Activated CD4-positive, alpha-beta T cell treated with anti-CD3 and anti-CD28 coated beads, Interleukin-10, Interleukin-2, amounts not matched to agents 100 ng/mL and 50 ng/mL, durations not matched to agents 16 hours and 8 hours (primary cell): ENCODE measurements at places on chromosomes 4 and X.

DNA sequence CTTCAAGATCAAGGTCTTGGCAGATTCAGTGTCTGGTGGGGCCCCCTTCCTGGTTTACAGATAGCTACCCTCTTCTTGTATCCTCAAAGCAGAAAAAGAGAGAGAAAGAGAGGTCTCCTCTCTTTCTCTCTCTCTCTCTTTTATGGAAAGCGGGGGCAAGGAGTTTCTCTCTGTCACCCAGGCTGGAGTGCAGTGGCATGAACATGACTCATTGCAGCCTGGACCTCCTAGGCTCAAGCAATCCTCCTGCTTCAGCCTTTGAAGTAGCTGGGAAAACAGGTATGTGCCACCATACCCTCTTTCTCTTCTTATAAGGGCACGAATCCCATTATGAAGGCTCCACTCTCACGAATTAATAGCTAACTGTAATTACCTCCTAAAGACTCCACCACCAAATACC lies 20.2 kb downstream of the RAB9B start:
- no peak for DNase-seq

GRCh38 chr4:82898322-82899243 lies 2.0 kb upstream of the THAP9 start:
- no peak for DNase-seq

DNA sequence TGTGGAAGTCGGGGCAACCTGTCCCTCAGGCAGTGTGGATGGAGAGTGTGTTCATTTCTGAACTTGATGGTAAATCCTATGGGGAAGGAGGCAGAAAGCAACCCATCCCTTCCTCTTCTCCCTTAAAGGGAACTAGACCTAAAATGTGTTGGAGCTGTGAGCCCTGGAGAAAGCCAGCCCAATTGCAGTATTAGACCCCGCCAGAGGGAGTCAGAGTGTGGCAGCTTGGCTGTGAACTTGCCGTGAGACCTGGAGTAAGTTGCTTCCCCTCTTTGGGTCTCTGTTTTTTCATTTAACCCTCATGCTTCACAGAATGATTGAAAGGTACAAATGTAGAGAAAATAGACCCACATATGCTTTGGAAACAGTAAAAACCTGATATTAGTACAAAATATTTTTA lies 108.7 kb upstream of the PAK3 start:
- DNase-seq = no peak

DNA sequence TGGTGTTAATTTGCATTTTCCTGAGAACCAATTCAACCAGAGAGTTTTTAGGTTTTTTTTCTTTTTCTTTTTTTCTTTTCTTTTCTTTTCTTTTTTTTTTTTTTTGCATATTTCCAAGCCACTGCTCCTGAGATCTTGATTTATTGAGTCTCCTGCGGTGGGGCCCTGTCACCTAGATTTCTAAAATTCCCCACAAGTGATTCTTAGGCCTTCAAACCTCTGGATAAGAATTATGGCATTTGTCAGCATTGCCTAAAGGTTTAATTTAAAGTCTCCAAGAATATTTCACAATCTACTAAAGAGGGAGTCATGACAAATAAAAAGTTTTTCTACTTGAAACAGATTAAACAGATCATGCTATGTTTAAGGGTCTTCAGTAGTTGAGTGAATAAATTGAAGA lies 84.9 kb downstream of the GAB1 start:
- DNase-seq = no peak

GRCh38 chr4:83320548-83320947 lies 14.1 kb downstream of the HPSE start:
- peak; percentile 65 for DNase-seq

DNA sequence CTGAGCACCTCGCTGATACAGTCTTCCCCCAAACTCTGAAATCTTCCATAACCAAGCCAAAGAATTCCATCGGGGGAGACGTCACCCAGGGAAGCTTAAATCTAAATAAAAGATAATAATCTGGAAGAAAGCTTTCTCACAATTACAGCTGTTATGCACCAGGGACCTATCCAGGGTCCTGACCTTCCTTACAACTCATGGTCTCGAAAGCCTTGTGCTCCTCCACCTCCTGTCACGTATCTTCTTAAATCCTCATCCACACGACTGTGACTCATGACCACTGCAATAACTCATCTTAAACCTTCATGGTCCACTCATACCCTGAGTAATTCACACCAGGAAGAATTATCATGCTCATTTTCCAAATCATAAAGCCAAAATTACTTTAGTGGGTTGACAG lies 166.8 kb upstream of the FRG1 start:
- no peak for DNase-seq

DNA sequence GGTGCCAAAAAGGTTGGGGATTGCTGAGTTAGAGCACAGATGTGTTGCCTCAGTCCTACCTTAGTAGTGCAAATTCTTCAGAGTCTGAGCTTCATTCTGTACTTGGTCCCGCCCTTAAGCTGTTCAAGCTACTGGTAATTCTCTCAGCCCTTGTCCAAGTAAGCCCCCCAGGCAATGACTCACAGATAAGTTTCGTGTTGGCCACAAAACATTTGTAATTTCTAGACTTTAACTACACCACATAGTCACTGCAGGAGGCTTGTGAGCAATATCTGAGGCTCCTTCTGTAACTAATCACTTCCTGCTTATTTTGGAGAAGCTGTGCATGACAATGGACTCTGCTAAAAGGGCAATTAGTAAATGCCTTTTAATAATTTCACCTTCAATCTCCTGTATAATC lies 1420.5 kb downstream of the PCDH7 start:
- DNase-seq = peak; percentile 46

DNA sequence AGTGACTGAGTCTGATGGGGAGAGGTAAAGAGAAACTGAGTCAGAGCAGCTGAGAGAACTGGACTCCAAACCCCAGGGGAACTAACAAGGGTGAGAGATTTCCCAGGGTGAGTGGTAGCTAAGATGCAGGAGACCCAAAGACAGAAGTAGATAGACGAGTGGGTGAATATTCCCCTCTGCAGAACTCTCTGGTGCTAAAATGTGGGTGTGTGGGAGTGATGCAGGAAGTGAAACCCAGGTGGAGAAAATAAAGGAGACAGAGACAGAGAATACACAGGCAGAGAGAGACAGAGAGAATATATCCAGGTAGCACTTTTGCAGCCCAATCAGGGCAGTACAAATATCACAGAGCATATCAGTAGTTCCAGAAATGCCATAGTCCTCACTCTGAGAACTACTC lies 212.5 kb upstream of the ZIC3 start:
- no peak for DNase-seq

DNA sequence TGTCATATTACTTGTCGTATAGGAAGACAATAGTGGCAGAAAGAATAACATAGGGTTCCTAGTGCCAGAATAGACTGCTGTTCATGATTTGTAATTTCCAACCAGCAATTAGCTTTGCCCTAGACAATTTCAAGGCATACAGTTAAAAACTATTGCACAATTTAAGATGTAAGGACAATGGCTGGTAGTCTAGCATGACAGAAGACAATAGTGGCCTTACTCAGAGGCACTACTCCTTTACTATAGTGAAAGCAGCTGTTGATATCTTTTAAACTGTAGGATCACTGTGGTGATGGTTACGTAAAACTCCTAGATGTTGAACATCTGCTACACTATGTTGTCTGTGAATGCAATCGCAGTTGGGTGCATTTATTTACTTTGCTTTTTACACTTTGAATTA lies 234.5 kb downstream of the RBMX2 start:
- no peak for DNase-seq

- peak; percentile 39 for DNase-seq
Measured at GRCh38 chr4:84573385-84574068, 9.4 kb upstream of the CDS1 start.

DNA sequence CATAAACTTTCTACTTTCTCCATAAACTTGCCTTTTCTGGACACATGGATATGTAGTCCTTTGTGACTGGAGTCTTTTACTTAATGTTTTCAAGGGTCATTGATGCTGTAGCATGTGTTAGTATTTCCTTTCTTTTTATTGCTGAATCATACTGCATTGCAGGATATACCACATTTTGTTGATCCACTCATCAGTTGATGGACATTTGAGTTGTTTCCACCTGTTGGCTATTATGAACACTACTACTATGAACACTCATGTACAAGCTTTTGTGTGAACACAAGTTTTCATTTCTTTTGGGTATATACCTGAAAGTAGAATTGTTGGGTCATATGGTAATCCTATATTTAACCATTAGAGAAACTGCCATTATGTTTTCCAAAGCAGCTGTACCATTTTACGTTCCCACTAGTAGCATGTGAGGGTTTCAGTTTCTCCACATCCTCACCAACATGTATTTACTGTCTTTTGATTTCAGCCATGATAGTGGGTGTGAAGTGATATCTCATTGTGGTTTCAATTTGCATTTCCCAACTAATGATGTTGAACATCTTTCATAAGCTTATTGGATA lies 26.3 kb upstream of the GPM6B start:
- no peak for DNase-seq

DNA sequence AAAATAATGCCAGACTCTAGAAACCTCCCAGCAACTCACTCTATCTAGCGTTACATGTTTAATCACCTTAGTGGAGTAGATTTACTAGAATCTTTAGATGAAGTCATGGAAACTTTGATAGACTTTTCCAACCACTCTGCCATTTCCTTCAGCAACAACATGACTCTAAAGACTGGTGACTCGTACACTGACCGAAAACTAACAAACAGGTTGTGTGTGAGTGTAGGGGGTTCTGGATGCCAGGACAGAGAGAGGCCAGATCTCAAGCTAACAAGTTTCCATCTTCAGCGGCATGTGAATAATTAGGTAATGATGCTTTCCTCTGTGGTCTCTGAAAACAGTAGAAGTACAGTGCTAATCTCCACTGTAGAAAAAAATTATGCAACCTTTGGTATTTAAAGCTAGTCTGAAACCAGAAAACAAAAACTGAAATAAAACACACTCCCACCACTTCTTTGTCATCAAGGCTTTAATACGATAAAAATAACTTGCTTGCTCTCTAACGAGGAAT lies 286.4 kb downstream of the PRDM5 start:
- no peak for DNase-seq

GRCh38 chr4:25839233-25839632 lies 23.6 kb downstream of the SEL1L3 start:
- no peak for DNase-seq

GRCh38 chr4:20591571-20591970 lies 108.7 kb upstream of the PACRGL start:
- DNase-seq = no peak
